ENCODE measurements at places on chromosomes 5 and 9. TPM values are rescaled to one million over a fixed set of nuclear protein-coding genes. Genes with fewer than 3 reads are reported as not detected.

Gene GPRIN1
- 5.9 TPM for total RNA-seq

Gene PCDHA5
- not detected for total RNA-seq

Gene MYO10
- total RNA-seq: not detected

Gene NTNG2
- 8.3 TPM for total RNA-seq

Gene ECM2
- total RNA-seq: not detected

All from natural killer cell treated with Interleukin-12 subunit alpha and Interleukin-12 subunit beta and Interleukin-15 and Interleukin-18, amount 100 ng/mL, for 72 hours (primary cell).